Thyroid gland (tissue), 4 donors: ENCODE measurements at places on chromosomes 3 and 15. TPM values are rescaled to one million over a fixed set of nuclear protein-coding genes. Genes with fewer than 3 reads are reported as not detected.

The GOLGA8T gene
- 1.4 TPM for total RNA-seq

The EPHA3 gene
- total RNA-seq, result 37.9 TPM

DNA sequence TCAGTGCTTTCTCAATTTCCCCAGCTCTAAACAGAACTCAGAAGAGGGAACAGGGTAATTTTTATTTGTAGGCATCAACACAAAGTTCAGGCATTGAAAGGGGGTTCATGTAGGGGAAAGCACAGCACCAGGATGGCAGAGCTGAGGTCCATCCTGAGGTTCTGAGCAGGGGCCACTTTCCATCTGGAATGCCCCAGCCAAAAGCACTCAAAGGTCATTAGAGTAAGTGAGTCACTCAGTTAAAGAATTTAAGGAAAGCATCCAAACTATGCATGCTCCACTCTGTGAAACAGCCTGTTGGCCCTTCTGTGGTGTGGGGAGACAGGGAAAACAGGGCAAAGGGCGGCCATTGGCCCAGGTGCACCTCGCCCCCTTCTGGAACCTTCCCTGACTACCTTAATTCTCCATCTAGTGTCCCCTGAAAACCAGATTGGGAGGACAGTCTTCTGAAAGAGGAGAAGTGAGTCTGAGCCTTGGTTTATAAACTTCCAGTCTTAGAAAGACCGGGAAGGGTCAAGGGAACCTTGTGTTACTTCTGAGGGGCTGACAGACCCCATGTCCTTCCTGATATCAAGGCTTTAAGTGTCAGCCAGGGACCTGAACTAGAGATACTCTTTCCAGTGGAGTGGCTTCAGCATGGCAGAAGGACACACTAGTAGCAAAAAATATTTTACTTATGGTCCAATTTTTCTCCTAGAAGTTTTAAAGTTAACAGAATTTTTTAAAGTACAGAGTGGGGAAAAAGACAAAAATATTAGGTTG, 133.3 kb downstream of the MYLK start:
- no peaks in the 10 kb centered on the region for H3K4me1 ChIP-seq
- no peak for DNase-seq
- no peaks in the 10 kb centered on the region for H3K36me3 ChIP-seq
- no peaks in the 10 kb centered on the region for H3K27me3 ChIP-seq
- H3K27ac ChIP-seq, result no peak overlapping the region
- no peak overlapping the region for H3K4me3 ChIP-seq

DNA sequence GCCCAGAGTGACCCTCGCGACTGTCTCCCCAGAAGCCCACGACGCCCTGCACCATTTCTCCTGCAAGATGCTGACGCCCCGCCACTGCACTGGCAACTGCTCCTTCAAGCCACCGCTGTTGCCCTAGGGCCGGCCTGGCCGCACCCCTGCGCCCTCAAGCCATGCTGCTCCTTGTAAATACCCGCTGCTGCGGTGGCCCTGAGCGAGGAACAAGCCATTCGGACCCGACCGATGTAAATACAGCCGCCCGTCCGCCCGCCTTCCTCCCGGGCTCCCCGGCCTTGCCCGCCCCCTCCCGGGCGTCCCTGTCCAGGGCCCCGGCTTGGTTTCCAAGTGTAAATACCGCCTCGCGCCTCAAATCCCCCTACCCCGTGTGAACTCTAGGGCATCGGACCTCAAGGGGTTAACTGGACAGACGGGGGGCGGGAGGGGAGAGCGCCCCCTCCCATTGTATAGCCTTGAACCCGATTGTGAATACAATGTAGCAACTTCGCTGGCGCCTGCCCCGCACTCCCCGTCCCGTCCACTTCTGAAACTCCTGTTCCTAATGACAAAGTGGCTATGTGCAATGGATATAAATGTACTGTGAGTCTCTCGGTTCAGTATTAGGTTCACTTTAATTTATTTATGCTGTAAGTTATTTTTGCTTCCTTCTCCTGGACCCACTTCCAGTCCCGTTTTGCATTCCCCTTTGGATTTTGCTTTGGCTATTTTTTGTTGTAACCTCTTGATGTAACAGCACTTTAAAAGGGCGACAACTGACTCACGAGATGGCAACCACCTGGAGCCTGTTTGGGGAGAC, 5.9 kb downstream of the RNU6-1 start:
- DNase-seq, result peak; percentile 42
- H3K36me3 ChIP-seq, result no peaks in the 10 kb centered on the region
- peaks cover 31% of the 10 kb centered on the region for H3K27me3 ChIP-seq
- H3K4me3 ChIP-seq, result no peak overlapping the region

The ARHGEF26 gene
- total RNA-seq, result 15.8 TPM

DNA sequence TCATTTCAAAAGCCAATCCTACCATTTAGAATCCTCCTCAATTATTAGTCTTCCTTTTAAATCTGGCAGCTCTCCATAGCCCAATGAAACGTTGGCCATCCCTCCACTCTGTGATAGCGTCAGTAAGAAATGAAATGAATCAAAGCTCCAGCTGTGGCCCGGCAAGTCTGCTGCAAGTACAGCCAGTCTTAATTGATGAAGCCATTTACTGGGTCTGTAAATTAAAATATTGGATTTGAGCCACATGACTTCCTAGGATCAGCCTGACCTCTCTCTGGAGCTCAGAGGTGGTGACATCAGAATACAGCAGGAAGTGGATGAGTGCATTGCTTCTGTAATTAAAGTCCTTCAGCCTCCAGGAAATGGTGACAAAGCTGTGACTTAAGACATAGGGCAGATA, 347.0 kb upstream of the LMCD1 start:
- no peaks in the 10 kb centered on the region for H3K36me3 ChIP-seq
- H3K4me1 ChIP-seq, result no peaks in the 10 kb centered on the region
- DNase-seq, result no peak
- no peak overlapping the region for H3K27ac ChIP-seq

DNA sequence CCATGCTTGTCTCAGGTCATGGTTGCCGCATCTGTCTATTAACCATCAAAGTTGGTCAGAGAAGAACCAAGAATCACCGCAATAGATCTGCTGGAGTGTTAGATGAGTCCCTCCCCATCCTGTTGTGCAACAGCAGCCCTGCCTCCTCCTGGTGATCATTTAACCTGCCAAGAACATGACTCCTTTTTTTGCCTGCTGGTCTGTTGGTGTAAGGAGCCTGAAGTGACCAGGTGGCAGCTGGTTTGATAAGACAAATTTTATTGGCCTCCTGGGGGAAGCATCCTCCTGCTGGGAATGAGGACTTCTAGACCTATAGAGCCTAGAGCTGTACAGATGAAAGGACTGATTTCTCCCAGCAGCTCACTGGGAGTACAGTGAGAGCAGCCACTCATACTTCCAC, 43.5 kb upstream of the RAF1 start:
- no peaks in the 10 kb centered on the region for H3K4me1 ChIP-seq
- no peaks in the 10 kb centered on the region for H3K36me3 ChIP-seq
- no peak for DNase-seq
- no peak overlapping the region for H3K4me3 ChIP-seq
- H3K27me3 ChIP-seq, result no peaks in the 10 kb centered on the region

GRCh38 chr15:30954674-30955073, 36.8 kb downstream of the MTMR10 start:
- H3K27me3 ChIP-seq, result no peaks in the 10 kb centered on the region
- H3K27ac ChIP-seq, result no peak overlapping the region
- peaks cover 61% of the 10 kb centered on the region for H3K36me3 ChIP-seq
- H3K4me1 ChIP-seq, result no peaks in the 10 kb centered on the region
- no peak overlapping the region for H3K4me3 ChIP-seq

DNA sequence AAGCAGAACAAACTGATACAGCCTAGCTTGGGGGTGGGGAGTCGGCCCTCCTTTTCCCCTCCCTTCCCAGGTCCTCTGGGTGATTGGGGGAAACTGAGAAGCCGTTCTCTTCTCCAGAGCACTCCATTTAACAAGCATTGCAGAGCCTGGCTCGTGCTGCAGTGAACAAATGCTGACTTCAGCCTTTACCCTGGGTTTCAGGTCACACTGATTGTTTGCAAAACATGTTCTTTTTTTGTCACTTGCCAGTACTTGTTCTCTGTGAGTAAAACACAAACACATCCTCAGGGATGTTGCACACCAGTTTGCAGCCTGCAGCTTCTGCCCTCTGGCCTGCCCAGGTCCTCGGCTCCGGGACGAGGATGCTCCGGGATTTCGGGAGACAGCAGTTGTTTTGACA, 132.8 kb downstream of the PGPEP1L start:
- peak overlapping the region; percentile 50 for H3K27ac ChIP-seq
- no peaks in the 10 kb centered on the region for H3K36me3 ChIP-seq
- H3K4me1 ChIP-seq, result peaks cover 63% of the 10 kb centered on the region
- no peaks in the 10 kb centered on the region for H3K27me3 ChIP-seq

DNA sequence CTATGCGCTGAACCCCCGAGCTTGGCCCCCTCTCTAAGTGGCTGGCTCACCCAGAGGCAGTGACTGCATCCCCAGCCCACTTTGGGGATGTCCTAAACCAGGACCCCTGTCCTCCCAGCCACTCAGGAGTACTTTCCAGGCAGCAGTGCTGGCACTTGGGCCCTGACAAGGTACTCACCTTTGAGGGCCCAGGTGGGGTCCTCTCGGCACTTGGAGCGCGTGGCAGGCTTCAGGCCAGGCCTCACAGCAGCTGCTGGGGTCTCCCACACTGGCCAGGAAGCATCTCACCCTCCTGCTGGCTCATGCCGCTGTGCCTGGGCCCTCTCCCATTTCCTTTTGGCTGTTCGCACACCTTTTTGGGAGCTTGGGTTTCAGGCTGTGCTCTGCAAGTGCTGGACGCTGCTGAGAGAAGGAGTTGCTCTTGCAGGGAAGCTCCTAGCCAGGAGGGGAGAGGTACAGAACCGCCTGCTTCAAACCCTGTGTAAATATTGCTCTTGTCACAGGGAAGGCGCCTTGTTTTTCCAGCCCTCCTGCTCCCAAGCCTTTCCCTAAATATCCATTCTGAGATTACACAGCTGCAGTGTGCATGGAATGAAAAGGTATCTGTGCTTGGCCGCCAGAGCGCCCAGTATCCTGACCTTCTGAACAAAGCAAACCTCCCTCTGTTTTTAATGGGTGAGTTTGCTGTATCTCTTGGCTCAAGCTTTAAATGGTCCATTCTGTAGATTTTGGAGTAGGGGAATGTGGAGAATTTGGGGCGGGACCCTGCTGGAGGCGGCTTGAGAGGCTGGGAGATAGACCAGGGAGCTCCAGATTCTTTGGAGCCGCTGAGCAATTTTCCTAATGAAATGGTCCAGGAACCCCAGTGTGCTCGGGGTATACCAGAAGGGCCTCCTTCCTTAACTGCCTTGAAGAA, 45.6 kb downstream of the DNASE1L3 start:
- H3K36me3 ChIP-seq, result peaks cover 19% of the 10 kb centered on the region
- peak overlapping the region; percentile 95 for H3K27ac ChIP-seq
- peak; percentile 42 for DNase-seq
- H3K4me3 ChIP-seq, result no peak overlapping the region
- no peaks in the 10 kb centered on the region for H3K27me3 ChIP-seq

The MGLL gene
- total RNA-seq, result 12.4 TPM

The P3H2 gene
- 6.8 TPM for total RNA-seq
